ELR (cell line): ENCODE measurements at places on chromosomes 3 and 15.

GRCh38 chr3:107579371-107579770 lies 56.6 kb downstream of the BBX start:
- DNase-seq, result no peak

DNA sequence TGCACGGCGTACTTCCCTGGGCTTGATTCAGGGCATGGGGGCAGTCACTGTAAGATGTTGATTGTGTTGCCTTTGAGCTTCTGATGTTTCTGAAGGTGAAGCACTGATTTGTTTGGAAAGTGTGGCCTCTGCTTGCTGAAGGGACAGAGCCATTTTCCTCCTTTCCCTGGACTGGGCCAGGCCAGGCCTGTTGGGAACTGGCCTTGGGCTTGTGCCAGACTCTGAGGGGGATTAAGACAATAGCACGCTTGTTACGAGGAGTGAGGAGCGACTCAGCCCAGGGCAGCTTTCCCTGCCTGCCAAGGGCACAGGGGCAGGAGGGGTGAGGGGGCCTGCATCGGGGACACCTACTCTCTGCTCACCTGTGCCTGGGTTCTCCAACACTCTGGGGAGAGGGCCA lies 42.9 kb downstream of the LINGO1 start:
- DNase-seq, result no peak

GRCh38 chr3:127000761-127001160 lies 17.8 kb downstream of the PLXNA1 start:
- no peak for DNase-seq

GRCh38 chr3:78889348-78889747 lies 878.5 kb downstream of the ROBO1 start:
- DNase-seq, result no peak

GRCh38 chr3:127419182-127419581 lies 131.3 kb upstream of the PRR20G start:
- no peak for DNase-seq

DNA sequence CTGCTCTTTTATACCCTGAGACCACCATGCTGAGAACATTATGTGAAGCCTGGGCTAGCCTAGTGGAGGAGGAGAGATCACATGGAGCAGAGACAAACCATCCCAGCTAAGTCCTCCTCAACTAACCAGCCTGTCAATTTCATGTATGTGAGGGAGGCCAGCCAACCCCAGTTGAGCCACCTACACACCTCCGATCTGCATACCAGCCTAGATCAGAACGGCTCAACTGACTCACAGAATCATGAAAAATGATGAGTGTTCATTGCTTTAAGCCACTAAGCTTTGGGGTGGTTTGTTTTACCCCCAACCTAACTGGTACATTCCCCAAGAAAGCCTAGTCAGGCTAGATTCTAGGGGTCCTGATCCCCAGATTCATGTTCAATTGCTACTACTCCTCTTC lies 19.4 kb upstream of the CA12 start:
- peak; percentile 16 for DNase-seq

GRCh38 chr3:126523745-126524428 lies at the start of gene CHST13:
Gene CHST13, plus strand, starts transcription at chr3:126524155. Its CDS starts 178 bp downstream, at chr3:126524333.
- DNase-seq, result peak; percentile 39

- DNase-seq, result peak; percentile 33
Observed at GRCh38 chr3:48187301-48187578, 977 bp downstream of the CDC25A start.

DNA sequence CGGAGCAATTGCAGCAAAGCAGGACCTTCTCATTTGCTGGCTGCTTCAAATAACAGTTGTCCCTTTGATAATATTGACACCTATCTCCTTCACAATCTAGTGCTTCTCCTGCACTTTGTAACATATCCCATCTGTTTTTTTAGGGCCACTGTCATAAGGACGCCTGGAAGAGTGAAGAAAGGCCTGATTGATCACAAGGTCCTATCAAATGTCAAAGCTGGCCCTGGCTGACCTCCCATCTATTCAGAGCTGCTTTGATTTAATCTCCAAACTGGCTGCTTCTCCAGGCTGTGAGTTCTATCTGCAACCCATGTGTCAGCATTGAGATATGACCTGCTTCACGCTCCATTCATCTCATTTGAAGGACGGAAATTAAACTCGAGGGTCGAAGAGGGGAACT lies 601.2 kb upstream of the KCNMB2 start:
- no peak for DNase-seq

DNA sequence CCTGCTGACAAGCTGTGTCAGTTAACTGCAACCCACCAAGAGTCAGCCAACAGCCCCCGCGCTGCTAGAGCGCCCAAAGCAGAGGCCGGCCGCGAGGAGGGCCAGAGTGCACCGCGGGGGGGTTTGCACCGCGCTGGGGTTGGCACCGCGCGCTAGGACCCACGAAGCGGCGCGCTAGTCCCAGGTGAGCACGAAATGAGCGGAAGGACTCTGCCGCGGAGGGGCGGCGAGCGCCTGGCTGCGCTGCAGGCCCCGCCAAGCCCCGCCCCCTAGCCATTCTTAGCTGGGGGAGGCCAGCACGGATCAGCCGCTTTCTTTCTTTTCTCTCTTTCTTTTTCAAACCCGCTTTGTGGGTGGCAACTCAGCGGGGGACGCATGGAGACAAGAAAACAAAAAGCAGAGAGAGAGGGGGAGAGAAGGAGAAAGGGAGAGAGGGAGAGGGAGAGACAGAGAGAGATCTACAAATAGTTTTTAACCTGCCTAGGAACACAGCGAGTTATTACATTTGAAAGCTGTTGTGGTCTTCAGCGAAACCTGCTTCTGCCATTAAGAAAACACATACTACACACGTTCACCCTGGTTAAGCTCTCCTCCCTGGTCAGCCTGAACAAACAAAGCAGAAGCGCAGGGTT lies 6.9 kb upstream of the FOXB1 start:
- no peak for DNase-seq

DNA sequence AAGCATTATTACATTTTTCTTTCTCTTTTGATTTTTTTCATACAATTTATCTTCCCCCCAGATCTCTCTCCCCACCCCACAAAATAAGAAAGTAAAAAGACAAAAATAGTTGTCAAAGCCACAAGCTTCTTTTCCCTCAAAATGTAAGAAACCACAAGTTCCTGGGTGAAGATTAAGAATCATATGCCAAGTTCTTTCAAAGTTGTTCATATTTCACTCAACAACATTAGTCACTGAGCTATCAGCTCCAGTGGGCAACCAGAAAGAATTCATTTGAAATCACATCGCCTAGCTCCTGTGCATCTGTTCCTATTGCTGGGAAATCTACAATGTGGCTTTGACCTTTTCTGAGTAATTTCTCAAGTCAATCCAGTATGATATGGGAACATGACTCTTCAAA lies 681.6 kb upstream of the ARPP21 start:
- no peak for DNase-seq

GRCh38 chr3:124587053-124587408 lies 143.2 kb upstream of the UMPS start:
- DNase-seq, result no peak

DNA sequence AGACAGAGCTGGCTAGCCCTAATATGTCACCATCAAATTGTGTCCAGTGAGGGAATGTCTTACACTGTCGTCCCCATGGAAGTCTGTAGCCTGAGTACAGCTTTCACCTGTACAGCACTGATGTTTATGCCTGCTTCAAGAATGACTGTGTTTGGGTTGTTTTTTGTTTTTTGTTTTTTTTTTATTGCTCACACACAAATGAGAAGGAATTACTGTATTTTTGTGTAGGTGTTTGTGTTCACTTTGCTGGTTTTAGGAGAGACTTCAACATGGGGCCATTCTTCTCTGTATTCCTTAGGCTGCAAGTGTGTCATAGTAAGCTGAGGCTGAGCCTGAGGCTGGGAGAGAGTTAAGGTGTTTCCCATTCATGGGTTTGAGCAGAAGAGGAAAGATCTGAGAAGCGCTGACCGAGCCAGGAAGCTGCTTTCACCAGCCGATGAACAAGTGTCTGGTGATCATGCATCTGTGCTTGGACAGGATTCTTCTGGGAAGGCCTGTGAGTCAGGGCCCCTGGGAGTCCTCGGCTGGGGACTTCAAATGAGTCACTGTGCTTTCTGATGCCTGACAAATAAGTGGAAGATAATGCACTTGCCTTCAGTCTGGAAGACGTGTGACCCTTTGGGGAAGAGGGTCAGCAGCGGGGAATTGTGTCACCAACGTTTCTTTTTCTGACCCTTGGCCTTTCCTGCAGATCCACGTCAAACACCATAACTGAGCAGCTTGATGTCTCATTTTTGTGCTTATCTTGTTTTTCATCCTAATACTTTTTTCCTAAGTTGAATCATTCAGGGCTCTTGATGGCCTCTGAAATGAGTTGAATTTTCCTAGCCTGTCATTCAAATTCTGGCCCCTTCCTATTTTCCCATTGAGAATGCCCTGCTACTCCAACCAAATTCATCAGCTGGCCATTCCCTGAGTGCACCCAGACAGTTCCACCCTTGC lies 36.7 kb upstream of the ZBTB38 start:
- peak; percentile 99 for DNase-seq

- DNase-seq, result no peak
Observed at GRCh38 chr15:51334011-51334451, 4.4 kb downstream of the CYP19A1 start.

GRCh38 chr3:14522768-14523167 lies 17.4 kb downstream of the GRIP2 start:
- no peak for DNase-seq

DNA sequence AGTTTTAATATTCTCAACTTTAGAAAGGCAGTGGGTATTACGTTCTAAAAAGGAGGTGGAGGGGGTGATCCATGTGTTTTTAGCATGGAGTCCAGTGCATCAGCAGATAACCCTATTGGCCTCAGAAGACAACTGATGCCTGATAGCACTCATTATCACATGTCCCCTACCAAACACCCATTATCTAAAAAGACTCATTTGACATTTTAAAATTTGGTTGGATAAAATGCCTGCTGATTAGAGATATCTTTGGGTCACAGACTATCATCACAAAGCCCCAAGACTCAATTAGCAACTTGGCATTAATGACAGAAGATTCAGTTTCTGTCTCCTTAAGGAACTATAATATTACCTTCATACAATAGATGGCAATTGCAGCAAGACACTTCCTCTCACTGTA lies 589.3 kb downstream of the RBMS3 start:
- no peak for DNase-seq

- no peak for DNase-seq
Observed at GRCh38 chr3:7188551-7188950, 327.6 kb downstream of the GRM7 start.

DNA sequence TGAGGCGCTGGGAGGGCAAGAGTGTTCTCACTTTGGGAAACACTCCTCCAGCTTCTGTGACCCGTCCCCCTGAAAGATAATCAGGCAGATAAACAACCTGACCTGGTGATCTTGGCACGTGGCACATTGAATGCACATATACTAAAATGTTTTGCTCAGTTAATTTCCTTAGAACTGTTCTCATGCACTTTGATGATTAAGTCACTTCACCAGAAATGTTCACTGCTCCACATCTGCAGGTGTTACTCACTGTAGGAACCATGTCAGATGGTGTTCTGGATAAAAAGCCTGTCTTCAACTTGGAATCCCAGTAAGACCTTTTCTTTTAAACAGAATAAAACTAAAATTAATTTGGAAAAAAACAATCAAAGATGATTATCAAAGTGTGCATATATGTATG lies 24.6 kb upstream of the NIPA2 start:
- no peak for DNase-seq

GRCh38 chr3:174775603-174776002 lies 83.5 kb upstream of the NAALADL2 start:
- peak; percentile 9 for DNase-seq

DNA sequence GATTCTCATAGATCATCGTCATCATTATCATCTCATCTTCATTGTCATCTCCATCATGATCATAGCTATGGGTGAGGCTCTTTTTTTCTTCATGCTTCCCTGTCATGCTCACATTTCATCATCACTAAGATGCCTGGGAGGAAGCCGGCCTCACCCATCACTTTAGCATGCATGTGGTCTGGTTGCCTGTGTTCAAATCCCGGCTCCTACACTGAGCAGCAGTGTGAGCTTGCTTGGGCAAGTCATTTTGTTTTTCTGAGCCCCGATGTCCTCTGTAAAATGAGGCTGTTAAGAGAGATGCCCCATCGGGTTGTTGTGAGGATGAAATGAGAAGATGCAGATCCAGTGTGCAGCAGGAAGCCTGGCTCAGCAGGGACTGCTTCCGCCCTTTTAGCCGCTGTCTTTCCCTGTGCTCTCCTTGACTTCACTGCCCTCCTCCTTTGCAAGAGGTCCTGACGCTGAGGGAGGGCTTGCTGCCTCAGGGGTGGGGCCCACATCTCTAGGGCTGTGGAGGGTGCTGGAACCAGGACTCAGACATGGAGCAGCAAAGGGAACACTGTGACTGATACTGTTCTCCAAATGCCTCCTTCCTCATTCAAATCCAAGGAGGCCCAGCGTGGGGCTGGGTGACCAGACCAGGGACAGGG lies 14.4 kb upstream of the FAM3D start:
- DNase-seq, result no peak

DNA sequence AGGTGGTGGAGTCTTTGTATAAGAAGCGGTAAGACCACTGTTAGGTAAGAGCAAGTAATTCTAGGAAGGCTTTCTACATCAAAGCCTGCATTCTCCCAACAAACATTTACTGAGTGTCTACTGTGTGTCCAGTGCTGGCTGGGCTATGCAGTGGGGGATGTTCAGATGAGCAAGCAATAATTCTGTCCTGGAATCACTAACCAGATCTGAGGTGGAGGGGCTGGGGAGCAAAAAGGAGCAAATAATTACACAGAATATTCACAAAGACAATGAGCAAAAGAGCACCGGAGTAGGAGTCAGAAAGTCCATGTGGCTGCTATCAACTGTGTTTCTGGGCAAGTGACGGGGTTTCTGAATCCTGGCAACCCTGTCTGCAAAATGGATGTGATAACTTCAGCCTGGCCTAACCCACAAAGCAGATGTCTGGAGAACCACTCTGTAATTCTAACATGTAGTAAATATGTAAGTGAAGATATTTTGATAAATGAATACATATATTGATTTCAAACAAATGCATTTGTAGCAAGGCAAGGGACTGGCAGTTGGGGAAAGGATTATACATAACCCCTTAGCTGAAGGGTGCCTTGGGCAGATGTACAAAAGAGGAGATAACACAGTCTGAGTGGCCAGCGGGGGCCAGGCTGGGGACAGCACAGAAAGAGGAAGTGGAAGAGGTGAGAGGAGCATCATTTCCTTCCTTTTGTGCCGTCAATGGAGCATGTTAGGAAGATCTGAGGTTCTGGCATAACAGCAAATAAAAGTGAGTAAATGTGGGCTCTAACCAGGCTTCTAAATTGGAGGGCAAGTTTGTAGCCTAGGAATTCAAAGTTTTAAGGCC lies 28.8 kb downstream of the CYP8B1 start:
- no peak for DNase-seq

DNA sequence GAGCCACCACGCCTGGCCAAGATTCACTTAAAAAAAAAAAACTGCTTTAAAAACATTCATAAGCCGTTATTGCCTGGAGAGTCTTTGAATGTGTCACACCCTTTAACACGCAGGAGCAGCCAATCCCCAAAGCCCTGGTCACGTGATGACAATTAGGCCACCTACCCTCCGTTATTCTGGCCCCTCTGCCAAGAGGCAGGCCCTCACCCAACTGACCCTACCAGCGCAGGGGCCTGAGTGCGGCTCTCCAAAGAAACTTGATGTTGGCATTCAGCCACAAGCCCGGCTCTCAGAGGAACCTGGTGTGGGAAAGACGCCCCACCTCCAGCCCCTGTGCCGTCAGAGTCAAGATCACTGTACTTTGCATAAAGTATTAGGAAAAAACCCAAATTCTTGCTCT lies 11.6 kb upstream of the MUC4 start:
- DNase-seq, result no peak
